ENCODE measurements at places on chromosomes 13 and 19.
A peak's percentile ranks its signal among the peaks of the same experiment; 100 is the strongest.

DNA sequence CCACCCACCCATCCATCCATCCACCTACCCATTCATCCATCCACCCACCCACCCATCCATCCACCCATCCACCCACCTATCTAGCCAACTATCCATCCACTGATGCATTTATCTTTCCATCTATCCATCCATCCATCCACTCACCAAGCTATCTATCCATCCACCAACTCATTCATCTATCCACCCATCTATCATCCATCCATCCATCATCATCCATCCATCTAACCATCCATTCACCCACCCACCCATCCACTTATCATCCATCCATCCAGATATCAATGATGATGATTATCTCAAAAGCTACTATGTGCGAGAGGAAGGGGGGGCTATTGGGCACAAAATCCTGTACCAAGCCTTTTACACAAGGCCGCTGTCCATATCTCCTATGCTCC lies 5.5 kb downstream of the YIF1B start:
- no peak for DNase-seq

- DNase-seq: no peak
Observed at GRCh38 chr19:51122112-51122981, 2.4 kb upstream of the SIGLEC9 start.

DNA sequence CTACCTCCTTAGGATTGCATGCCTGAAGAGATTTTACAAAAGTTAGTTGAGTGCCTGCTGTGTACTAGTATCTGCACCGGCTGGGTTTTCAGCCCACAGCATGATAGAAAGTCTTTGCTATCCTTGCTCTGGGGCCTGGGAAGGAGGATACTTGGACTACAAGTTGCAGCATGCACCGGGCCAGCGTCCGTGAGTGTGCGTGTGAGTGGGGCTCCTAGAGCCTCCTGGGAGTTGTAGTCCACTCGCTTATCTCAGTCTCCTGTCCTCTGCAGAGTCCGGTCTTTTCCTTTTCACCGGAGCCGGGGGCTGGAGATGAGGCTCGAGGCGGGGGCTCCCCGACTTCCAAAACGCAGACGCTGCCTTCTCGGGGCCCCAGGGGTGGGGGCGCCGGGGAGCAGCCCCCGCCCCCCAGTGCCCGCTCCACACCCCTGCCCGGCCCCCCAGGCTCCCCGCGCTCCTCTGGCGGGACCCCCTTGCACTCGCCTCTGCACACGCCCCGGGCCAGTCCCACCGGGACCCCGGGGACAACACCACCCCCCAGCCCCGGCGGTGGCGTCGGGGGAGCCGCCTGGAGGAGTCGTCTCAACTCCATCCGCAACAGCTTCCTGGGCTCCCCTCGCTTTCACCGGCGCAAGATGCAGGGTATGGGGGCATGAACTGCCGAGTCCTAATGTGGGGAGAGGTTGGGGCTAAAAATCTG lies 20.6 kb downstream of the BRSK1 start:
- peak; percentile 14 for DNase-seq

GRCh38 chr13:106570299-106570852 lies 2.4 kb upstream of the ARGLU1 start:
- peak; percentile 63 for DNase-seq

DNA sequence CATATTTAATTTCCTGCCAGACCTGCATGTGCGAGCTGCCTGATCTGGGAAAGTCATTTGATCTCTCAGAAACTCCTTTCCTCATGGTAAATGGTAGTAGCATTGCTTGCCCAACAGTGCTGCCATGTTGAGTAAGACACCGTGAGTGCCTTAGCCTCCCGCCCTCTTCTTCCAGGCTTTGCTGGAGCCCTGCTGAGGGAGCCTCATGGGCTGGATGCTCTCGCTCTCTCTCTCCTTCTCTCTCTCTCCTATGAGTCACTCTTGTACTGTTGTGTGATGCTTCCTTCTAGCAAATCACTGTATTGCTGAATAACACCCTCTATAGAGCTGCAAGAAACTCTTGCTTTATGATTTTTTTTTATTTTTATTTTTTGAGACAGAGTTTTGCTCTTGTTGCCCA lies 365.5 kb downstream of the UQCRFS1 start:
- DNase-seq: no peak

DNA sequence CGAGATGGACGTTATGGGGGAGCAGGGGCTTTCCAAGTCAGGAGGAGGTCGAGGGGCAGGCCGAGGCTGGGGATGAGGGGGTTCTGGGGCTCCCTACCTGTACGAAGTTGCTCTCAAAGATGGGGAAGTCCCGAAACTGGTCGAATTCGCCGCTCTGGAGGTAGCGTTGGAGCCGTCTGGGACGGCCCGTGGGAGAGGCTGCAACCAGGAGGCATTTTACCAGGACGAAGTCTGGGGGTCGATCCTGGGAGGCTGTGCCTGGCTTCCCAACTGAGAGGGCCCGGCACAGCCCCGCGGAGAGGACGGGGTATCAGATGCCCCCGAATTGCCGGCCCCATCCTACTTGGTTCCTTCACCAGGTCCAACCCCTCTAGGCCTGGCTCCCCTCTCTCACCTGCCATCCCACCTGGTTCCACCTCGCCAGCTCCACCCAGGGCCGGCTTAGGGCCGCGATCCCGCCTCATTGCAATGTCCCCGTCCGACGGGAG lies 527 bp upstream of the EMC10 start:
- DNase-seq: no peak

- DNase-seq: no peak
Observed at GRCh38 chr13:79805317-79805716, 324.4 kb downstream of the NDFIP2 start.
